ENCODE measurements at places on chromosomes 3 and 15.
A peak's percentile ranks its signal among the peaks of the same experiment; 100 is the strongest.

- DNase-seq, result peak; percentile 2
Measured at GRCh38 chr3:105277656-105278055, 89.1 kb upstream of the ALCAM start.

- no peak for DNase-seq
Measured at GRCh38 chr3:175484666-175485065, 625.5 kb downstream of the NAALADL2 start.

GRCh38 chr3:188362405-188362831 is 208.5 kb downstream of the LPP start:
- peak; percentile 84 for DNase-seq

- DNase-seq, result peak; percentile 97
Measured at GRCh38 chr3:110576960-110577359, 494.7 kb upstream of the NECTIN3 start.

DNA sequence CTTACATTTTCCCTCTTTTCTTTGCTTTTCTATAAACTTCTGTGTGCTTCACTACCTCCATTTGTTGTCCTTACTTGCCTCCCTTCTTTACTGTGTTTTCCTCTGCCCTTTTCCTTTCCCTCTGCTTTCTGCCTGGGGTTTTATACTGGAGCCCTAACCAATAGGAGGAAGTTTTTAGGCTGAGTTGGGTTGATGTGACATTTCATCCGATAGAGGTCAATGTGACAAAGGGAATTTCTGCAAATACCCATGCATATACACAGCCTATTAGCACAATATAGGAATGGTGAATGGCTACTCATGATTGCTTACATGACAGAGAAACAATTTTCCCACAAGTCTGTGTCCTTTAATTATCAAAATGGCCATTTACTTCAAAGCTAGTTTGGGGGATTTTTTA is 153.0 kb upstream of the ARPP21 start:
- no peak for DNase-seq

- DNase-seq, result no peak
Measured at GRCh38 chr3:32975891-32976595, 24.6 kb downstream of the CCR4 start.

GRCh38 chr3:47413751-47414150 is 32.9 kb downstream of the PTPN23 start:
- DNase-seq, result no peak

DNA sequence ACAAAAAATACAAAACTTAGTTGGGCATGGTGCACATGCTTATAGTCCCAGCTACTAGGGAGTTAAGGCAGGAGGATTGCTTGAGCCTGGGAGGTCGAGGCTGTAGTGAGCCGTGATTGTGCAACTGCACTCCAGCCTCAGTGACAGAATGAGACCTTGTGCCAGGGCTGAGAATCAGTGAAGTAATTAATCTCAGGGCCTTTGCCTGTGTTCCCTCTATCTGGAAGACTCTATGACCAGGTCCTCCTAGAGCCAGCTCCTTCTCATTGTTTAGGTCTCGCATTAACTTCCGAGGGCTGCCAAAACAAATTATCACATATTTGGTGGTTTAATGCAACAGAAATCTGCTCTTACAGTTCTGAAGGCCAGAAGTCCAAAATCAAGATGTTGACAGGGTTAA is 41.4 kb upstream of the FLNB start:
- DNase-seq, result peak; percentile 74

- no peak for DNase-seq
Measured at GRCh38 chr15:43118829-43119228, 13.0 kb upstream of the UBR1 start.

GRCh38 chr3:24854748-24855147 is 360.1 kb upstream of the THRB start:
- no peak for DNase-seq

- no peak for DNase-seq
Measured at GRCh38 chr15:91538782-91539181, 314.7 kb upstream of the SLCO3A1 start.

DNA sequence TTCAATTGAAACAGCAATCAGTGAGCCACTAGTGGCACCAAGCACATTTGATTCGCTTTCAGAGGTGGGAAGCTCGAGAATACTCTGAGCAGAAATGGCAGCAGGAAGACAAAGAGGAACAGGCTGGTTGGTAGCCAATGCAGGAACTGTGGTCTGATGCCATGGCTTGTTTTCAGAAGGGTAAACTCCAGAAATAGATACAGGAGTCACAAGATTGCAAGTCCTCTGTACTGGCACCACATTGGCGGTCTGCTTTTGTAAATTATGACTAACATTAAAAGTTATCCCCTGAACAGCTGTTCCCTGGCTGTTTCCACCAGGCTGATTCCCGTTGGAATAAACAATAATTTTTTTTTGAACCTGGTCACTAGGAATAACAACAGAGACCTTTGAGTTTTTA is 35.5 kb downstream of the USF3 start:
- DNase-seq, result peak; percentile 5

- peak; percentile 65 for DNase-seq
Measured at GRCh38 chr3:179526989-179527391, 35.7 kb upstream of the ACTL6A start.

DNA sequence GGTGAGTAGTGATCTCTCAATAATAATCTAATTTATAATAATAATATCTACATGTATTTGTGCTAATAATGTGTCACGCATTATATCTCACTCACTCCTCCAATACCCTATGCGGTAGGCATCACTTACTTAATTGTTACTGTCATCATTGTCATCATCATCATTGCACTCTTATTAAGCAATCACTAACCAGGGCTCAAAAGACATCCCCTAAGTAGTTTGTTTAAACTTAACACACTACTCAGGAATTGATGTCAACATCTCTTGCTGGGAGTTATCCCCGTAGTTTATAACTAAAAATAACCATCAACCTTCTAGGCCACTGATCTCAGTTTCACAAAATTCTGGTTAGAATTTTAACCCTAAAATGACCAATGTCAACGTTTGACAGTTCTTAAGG is 56.8 kb upstream of the ICE2 start:
- DNase-seq, result peak; percentile 9

- peak; percentile 56 for DNase-seq
Measured at GRCh38 chr3:165185707-165186327, 10.4 kb downstream of the SLITRK3 start.

DNA sequence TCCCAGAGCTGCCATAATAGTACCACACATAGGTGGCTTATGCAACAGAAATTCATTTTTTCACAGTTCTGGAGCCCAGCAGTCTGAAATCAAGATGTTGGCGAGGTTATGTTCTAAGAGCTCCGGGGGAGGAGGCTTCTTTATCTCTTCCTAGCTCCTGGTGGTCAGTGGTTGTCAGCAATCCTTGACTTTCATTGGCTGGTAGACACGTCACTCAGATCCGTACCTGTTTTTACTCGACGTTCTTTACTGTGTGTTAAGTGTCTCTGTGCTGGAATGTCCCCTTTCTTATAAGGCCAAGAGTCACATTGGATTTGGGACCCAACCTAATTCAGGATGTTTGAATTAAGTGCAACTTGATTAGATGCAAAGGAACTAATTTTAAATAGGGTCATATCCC is 218.5 kb upstream of the CNTN3 start:
- no peak for DNase-seq

Measured in AG10803 (cell line).